ENCODE measurements at places on chromosomes 7 and 10.

- DNase-seq: no peak
These were observed 147.2 kb upstream of the PFKP start for GRCh38 chr10:2920168-2920567.

DNA sequence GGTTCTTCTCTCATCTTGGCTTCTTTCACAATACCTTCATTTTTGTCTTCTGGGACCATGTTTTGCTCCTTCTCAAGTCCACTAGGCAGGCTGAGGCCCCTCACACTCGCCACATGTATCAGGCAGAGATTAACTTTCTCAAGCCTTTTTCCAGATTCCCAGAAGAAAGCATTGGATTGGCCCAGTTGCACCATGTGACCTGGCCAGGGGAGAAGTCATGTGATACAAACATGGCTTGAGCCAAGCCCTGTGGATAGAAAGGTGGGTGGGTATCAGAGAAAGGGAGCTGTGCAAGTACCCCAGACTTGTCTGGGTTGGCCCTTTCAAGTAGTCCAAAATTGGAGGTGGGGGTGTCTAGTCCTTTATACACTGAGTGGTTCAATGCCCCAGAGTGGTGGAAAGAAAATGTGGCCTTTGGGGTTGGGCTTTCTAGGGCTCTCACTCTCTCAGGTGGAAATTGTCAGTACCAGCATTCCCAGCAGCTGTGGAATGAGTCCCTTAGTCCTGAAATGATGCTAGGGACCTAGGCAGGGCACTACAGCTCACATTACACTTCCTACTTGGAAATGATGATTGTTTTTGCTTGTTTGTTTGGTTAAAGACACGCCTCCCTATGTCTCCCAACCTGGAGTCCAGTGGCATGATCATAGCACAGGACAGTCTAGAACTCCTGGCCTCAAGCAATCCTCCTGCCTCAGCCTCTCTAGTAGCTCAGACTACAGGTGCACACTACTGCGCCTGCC, 36.9 kb upstream of the C10orf67 start:
- DNase-seq: no peak

GRCh38 chr7:45687721-45688120, 113.6 kb downstream of the ADCY1 start:
- DNase-seq: no peak

- no peak for DNase-seq
These were observed 36.2 kb downstream of the HTR5A start for GRCh38 chr7:155106356-155106755.

DNA sequence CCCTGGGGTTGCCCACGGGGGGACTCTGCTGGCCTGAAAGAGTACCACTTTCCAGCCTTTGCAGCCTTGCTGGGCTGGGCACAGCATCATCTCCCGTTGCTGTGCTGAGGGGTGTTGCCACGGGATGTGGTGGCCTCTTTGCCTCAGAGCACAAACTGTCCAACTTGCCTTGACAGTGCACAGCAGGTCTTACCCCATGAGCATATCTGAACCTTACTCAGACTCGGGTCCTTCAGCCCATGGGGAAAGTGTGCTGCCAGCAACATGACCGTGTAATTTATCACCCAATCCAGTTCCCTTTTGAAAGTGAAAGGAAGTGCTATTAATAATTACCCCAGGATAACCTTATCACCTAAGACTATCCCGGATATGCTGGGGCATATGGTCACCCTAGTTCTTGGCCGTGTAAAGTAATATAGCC, 46.8 kb downstream of the TBXAS1 start:
- no peak for DNase-seq

DNA sequence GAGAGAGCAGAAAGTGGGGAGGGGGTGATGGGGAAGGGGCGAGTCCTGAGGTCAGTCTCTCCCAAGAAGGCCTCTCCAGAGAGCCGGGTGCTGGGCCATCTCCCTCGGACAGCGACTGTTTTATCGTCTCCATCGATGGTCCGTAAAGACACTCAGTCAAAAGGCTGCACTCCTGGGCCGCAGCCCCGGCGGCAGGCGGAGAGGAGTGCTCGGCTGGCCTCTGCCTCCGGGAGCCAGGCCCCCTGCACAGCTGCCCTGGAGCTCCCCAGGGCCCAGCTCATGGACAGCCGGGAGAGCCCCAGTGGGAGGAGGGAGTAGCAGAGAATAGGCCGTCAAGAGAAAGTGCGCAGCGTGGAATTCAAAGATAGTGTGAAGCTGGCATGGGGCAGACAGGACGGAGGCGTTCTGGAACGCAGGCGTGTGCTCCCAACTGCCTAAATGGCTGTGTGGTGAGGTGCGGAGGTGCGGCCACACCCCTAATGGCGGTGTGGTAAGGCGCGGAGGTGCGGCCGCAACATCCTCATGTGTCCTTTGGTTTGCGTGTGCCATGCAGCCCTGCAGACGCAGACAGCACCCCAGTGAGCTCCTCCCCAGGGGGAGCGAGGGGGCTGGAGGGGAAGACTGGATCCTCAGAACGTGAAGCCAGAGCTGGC, 477.5 kb upstream of the FOXK1 start:
- DNase-seq: no peak

DNA sequence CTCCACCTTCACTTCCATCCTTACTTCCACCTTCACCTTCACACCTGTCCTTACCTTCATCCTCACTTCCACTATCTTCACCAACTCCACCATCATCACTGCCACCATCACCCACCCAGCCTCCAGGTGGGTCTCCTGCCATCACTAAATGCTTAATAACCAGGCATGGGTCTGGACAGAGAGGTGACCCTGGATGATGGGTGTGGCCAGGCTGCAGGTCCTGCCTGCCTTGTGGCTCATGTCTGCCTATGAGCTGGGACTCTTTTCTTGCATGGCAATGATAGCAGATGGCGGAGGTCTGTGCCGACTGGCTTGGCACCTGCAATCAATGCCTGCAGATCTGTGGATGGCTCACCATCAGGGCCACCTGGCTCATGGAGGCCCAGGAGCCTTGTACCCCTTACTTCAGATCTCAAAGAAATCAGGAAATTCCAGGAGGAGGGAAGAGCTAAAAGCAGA, 60.1 kb upstream of the ELN start:
- no peak for DNase-seq

GRCh38 chr7:149870701-149871483, 2.9 kb upstream of the ATP6V0E2 start:
- DNase-seq: no peak

DNA sequence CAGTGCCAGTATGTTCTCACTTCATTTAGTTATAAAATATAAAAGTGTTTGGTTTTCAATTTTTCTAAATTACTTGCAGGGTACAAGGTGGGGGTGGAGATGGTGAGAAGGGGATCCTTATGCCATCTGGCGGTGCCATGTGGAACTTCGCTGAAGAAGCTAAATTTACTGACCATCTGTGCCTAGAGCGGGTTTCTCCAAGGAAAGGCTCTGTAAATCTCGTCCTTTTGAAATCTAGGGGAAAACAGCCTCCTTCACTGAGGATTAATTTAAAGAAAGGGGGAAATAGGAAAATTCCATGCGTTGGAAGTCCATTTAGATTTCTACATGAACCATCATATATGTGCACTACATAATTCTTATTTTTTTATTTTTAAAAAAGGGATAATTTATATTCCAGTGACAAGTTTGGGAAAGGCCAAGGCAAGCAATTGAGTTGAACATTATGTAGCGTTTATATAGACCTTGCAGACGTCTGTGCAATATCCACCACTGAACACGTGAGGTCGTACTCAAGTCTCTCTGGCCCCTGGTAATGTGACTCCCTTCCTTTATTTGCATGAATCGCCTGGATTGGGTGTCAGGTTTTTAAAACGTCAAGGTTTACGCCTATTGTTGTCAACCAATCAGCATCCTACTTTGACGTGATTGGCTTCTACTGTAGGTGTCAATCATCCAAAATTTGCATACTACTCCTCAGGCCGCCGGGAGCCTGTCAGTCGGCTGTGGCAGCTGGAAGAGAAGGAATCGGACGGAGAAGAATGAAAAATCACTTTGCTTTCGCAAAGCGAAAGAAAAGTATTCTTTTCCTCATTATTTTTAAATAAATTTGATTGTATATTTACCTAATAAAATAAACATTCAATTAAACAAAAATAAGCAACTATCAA, 297.1 kb upstream of the NFE2L3 start:
- no peak for DNase-seq

GRCh38 chr10:28668363-28669226, 8.7 kb upstream of the BAMBI start:
- DNase-seq: peak; percentile 20

- DNase-seq: no peak
These were observed 15.5 kb downstream of the MAPK8 start for GRCh38 chr10:48322017-48322416.

DNA sequence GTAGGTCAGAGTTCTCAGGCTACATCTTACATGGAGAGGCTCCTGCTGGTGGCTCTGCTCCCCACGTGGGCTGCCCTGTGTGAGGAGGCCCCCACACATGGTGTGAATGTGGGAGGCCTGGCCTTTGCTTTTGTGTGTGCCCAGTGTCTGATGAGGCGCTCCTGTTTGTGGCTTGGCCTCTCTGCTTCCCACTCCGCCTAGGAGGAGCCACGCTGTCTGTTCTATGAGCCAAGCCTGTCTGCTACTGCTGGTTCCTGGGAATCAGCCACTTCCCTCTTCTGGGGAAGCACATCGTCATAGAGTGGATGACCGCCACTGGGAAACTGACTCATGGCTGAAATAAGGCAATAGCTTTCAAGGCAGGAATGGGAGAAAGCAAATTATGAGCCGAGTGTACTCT, 87.1 kb downstream of the CYP26A1 start:
- no peak for DNase-seq

DNA sequence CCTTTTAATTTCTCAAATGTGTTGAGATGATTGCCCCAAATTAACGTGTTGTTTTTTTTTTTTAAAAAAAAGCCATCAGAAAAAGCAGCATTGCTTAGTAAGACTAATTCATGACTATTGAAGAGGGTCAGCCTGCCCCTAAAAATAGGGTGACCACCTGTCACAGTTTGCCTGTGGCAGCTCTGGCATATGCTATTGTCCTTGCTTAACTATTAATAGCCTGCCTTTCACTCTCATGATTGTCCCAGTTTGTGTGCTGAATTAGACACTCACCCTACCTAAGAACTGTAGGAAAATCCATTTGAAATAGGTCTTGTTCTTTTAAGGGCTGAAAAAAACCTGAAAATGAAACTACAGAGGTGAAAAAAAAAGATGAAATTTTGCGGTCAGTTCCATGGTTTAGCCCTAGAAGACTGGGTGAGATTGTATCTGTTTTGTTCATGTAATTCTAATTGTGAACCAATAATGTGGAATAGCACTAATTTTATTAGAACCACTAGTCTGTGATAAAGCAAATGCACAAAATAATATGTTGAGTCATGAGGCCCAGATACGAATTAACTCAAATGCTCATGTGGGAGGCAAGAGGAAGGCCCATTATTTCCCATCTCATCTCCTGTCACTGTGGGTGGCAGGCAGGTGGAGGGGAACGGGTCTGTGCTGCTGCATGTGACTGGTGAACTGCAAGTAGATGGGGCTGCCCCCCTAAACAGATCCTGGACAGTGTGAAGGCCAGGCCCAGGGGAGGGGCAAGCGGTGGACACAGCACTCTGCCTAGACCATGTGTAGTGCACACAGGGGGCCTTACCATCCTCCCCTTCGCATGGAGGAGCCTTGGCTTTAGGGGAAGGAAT, 265.4 kb upstream of the NFE2L3 start:
- DNase-seq: no peak

- no peak for DNase-seq
These were observed 314.8 kb downstream of the POM121L12 start for GRCh38 chr7:53350241-53350640.

DNA sequence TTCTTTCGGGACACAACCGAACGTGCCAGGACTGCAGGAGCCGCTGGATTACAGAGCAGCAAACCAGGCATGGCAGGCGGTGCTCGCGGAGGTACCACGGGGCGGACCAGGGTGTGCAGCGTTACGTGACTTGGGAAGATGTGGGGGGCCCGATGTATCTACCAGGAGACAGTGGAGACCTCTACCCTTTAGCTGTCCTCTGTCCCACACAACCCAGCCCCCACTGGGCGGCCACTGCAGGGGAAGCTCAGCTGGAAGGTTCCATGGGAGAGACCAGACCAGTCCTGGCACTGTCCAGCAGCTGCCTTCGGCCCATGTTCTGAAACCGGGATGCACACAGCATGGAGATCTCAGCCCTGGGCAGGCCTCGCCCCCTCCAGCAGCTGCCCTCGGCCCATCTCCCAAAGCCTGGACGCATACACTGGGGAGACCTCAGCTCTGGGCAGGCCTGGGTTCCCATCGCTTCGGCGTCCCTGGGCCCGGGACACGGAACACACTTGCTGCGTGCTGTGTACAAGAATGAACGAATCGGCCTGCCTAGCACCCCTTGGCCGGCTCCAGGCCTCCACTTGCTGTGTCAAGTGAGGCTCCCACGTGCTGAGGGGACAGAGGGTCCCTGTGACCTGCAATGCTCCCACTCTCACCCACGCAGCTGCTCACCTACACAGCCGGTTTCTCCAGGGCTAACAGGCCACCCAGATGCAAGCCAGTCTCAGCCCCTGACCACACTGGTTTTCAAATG, 177.4 kb downstream of the ELFN1 start:
- no peak for DNase-seq

GRCh38 chr7:66967029-66967428, 28.4 kb downstream of the SBDS start:
- no peak for DNase-seq

- no peak for DNase-seq
These were observed 759.9 kb downstream of the LRMDA start for GRCh38 chr10:76191336-76191735.

GRCh38 chr7:27095897-27096767, at the start of gene HOXA1:
Gene HOXA1 (minus strand): TSS chr7:27096000. CDS start chr7:27095912, 88 bp downstream.
- DNase-seq: peak; percentile 64

DNA sequence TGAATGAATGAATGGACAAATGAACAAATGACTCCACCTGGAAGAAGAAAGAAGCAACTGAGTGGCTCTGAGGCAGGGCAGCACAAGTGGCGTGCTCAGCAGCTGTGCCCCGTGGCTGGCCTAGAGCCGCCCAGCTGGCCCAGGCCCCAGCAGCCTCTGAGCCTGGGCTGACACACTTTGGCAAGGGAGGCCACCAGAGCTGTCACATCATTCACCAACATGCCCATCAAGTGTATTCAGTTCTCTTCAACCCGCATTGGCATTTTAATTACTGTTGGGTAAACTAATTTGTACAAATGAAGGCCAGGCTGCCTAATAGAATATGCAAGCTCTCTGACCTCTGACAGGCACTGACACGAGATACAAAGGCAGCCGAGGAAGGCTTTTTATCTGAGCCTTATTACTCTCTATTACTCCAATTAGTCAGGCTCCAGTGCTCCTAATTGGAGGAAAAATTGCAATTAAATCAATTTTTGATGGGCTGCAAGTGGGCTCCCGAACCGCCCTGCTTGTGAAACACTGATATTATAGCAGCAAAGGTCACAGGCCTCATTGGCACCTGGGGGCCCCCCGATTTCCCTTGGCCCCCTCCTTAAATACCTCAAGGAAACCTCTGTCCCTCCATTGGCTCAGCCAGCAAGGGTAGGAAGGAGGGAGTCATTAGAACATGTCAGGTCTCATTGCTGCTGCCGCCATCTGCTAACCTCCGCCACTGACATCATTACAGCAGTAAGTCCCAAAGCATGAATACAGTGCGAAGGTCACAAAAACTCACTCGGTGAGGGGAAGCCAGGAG, 41.9 kb downstream of the DPCD start:
- no peak for DNase-seq
